ENCODE measurements at places on chromosomes 6 and 20.

DNA sequence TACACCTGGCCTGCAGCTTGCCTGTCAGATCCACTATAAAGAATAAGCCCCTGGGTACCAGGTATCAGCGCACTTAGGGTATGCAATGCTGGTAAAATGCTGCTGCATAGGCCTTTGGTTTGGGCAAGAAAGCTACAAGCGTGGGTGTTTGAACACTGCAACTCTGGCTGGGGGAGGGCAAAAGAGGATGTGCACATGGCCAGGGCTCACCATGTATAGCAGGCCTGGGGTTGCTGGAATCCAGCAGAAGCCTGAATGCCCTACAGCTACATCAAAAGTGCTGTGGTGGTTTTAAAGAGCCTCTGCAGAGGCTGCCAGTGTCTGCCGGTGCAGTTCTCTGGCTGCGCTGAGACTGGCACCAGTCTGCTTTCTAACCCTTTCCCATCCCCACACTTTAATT, 51.7 kb downstream of the UQCC1 start:
- no peak for DNase-seq

- DNase-seq = no peak
These were observed 16.8 kb upstream of the CDH22 start for GRCh38 chr20:46324960-46325703.

DNA sequence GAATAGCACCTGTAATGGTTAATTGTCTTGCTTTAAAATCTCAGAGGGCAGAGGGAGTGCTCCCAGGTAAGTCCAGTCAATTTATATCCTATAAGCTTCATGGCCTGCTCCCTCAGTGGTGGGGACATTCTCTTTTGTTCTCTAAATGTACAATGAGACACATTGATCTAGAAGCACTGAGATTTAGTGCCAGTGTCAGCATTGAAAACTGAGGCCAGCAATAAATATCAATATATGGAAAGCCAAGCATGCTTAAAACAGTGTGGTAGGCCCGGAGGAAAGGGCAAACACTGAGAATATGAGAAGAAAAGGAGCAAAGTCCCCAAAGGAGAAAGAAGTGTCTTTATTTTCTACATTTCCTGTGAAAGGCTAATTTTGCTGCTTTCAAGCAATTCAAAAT, 68.4 kb upstream of the CCN2 start:
- DNase-seq = no peak

GRCh38 chr6:145904868-145905267, 59.3 kb downstream of the SHPRH start:
- no peak for DNase-seq

DNA sequence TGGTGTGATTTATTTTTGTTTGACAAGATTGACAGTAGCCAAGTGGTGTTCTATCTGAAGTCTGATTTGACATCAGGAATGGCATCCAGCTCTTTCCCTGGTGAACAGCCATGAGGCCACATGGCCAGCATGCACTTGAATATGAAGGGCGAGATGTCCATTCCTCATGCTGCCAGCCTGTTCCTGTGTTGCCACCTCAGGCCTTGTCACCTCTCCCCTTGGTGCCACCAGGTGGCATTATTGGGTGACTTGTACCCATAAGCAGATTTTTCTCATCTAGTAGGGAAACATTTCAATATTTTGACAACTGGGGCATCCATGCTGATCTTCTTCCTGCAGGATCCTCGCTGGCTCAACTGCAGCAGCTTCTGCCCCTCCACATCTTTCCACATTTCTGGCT, 199.1 kb downstream of the ERMARD start:
- DNase-seq = no peak
